Skeletal muscle cell (primary cell): ENCODE measurements at places on chromosomes 4 and X.
A peak's percentile ranks its signal among the peaks of the same experiment; 100 is the strongest.

- no peak for DNase-seq
These were observed 76.5 kb upstream of the CITED1 start for GRCh38 chrX:72382202-72382595.

DNA sequence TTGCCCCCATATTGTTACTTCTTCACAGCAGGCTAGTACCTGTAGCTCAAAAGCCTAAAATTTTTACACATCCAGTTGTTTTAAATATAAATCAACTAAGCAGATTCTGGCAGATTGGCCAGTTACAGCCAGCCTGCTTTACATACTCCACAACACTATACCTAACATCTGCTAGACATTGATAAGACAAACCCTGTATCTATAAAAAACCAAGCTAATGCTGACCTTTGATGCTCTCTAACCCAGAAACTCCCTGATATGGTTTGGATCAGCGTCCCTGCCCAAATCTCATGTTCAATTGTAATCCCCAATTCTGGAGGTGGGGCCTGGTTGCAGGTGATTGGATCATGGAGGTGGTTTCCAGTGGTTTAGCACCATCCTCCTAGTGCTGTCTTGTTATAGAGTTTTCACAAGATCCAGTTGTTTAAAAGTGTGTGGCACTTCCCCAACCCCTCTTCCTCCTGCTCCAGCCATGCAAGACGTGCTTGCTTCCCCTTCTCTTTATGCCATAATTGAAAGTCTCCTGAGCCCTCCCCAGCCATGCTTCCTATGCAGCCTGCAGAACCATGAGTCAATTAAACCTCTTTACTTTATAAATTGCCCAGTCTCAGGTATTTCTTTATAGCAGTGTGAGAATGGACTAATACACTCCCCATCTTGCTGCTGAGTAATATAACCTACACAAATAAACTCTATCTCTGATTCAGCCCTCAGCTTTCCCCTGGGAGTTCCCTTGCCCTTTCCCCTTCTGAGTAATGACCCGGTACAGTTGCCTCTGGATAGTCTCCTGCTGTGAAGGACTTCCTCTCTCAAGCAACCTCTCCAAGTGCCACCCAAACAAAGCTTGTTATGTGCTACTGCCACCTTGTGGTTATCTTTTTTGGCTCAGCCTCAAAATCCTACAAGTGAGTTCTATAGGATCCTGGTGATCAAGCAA, 39.6 kb downstream of the ZCCHC13 start:
- peak; percentile 93 for DNase-seq

GRCh38 chr4:170805352-170805751, 715.6 kb upstream of the AADAT start:
- no peak for DNase-seq

- no peak for DNase-seq
These were observed 528 bp upstream of the SLC25A4 start for GRCh38 chr4:185142564-185142911.

- peak; percentile 44 for DNase-seq
These were observed 2.1 kb downstream of the UCHL1 start for GRCh38 chr4:41258783-41259182.

GRCh38 chr4:187840814-187841213, 154.8 kb upstream of the ZFP42 start:
- DNase-seq = no peak

DNA sequence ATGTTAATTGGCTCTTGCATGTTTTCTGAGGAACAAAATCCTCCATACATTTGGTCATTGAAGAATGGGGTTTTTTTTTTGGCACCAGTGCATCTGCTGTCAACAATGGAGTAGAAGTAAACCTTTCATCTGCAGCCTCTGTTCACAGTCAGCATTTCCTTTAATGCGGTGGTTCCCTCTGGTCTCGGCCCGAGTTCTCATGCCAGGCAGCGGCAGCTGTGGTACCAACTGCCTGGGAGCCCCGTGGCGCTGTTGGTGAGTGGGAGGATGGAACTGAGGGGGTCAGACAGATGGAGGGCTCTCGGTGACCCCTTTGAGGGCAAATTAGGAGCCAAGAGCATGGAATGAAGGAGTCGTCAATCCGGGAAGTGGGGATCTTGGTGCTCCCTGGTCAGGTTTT, 114.7 kb downstream of the AFF1 start:
- DNase-seq = no peak

DNA sequence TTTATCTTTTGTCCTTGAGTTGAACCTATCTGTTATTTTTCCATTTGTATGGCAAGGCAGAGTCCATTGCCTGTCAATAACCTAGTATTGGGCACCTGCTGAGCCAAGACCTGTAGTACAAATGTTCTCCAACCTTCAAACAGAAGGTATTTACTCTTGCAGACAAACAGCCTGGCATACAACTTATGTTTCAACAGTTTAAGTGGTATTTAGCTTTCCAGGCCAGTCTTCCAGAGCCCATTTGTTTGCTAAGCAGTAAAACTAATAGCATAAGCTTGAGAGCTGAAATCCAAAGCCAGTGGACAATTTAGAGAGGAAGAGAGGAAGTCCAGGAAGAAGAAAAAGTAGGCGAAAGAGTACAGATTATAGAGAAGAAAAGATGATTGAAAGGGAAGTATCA, 979.3 kb downstream of the GLUD2 start:
- DNase-seq = no peak

GRCh38 chr4:139656614-139657486, 8.8 kb upstream of the MGST2 start:
- DNase-seq = no peak

GRCh38 chrX:124931241-124931640, 388.4 kb upstream of the TEX13C start:
- no peak for DNase-seq

DNA sequence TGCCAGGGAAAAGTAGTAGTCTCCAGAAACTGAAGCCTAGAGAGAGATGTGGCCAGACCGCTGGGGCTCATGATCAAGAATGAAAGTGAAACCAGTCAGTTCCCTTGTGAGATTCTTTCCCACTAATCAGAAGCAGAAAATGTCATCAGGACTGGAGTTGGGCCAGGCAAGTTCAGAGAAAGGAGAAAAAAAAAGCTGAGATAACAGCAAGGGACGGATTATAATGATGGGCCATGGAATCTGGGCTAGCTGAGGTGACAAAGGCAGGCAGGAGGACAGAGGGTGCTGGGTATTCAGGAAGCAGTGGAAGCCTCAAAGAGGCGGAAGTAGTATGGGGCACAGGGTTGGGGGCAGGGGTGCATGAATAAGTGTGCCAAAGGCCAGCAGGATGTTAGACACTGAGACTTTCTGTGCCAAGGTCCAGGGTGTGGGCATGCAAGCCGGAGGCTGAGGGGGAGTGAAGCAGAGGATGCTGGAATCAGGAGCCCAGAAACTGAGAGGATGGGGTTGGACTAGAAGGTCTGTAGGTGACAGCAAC, 2.5 kb downstream of the CXorf38 start:
- no peak for DNase-seq

GRCh38 chrX:119635799-119636198, 29.6 kb upstream of the NKRF start:
- no peak for DNase-seq

- no peak for DNase-seq
These were observed at the start of gene ATP2B3 for GRCh38 chrX:153517423-153517822. Gene ATP2B3 (plus strand): TSS chrX:153517642. CDS start chrX:153536248, 18,606 bp downstream.
